ENCODE measurements at places on chromosomes 2 and 18. TPM values are rescaled to one million over a fixed set of nuclear protein-coding genes. Genes with fewer than 3 reads are reported as not detected.

DNA sequence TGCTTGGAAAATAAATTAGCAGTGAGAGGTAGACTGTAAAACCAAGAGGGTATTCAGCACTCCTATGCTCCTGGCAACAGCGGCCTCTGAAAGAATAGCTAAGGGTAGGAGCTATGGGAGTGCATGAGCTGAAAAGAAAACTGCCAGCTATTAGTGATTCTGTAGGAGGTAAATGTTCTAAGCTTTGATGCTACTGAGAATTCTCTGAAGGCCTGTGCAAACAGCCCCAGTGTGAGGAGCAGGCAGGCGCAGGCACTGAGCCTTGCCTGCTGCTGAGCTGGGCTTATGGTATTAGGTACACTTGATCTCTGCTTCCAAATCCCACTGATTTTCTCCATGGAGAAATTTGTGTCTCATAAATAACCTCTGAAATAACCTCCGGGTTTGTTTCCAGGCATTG is 86.7 kb downstream of the NYAP2 start:
- no peak for DNase-seq

DNA sequence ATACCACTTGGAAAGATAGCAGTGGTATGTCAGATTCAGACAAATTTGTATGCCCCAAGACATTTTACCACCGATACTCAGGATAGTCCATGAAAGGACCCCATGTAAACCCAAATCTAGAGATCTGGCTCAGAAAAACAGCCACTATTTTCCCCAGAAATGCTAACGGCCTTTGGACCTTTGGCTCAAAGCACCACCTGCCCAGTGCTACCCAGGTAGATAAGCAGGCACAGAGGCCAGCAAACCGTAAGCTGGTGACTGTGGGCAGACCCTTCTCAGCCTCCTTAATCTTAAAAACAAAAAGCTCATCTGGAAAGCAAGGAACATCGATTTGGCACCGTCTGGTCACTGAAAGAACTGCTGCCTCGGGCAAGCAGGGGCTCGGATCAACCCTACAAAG is 61.4 kb upstream of the GREB1L start:
- DNase-seq = no peak

- DNase-seq = no peak
Measured at GRCh38 chr18:33291539-33291938, 149.0 kb downstream of the CCDC178 start.

- DNase-seq = no peak
Measured at GRCh38 chr2:28071221-28071620, 180.7 kb downstream of the BABAM2 start.

GRCh38 chr18:4035521-4035920 is 419.6 kb downstream of the DLGAP1 start:
- DNase-seq = no peak

GRCh38 chr18:35619464-35619863 is 37.9 kb downstream of the GALNT1 start:
- DNase-seq = no peak

- DNase-seq = peak; percentile 60
Measured at GRCh38 chr2:128812183-128812940, 493.7 kb upstream of the HS6ST1 start.

DNA sequence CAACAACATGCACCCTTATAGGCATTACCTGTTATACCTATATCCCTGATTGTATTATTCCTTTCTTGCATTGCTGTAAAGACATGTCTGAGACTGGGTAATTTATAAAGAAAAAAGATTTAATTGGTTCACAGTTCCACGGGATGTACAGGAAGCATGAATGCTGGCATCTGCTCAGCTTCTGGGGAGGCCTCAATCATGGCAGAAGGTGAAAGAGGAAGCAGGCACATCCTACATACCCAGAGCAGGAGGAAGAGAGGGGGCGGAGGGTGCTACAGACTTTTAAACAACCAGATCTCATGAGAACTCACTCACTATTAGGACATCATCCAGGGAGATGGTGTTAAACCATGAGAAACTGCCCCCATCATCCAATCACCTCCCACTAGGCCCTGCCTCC is 191.7 kb upstream of the SPHKAP start:
- DNase-seq = no peak

GRCh38 chr2:4214444-4215205 is 511.2 kb downstream of the DCDC2C start:
- no peak for DNase-seq

GRCh38 chr18:79819968-79820351 is 22.2 kb downstream of the KCNG2 start:
- no peak for DNase-seq

- no peak for DNase-seq
Measured at GRCh38 chr2:67389286-67389685, 7.8 kb upstream of the ETAA1 start.

DNA sequence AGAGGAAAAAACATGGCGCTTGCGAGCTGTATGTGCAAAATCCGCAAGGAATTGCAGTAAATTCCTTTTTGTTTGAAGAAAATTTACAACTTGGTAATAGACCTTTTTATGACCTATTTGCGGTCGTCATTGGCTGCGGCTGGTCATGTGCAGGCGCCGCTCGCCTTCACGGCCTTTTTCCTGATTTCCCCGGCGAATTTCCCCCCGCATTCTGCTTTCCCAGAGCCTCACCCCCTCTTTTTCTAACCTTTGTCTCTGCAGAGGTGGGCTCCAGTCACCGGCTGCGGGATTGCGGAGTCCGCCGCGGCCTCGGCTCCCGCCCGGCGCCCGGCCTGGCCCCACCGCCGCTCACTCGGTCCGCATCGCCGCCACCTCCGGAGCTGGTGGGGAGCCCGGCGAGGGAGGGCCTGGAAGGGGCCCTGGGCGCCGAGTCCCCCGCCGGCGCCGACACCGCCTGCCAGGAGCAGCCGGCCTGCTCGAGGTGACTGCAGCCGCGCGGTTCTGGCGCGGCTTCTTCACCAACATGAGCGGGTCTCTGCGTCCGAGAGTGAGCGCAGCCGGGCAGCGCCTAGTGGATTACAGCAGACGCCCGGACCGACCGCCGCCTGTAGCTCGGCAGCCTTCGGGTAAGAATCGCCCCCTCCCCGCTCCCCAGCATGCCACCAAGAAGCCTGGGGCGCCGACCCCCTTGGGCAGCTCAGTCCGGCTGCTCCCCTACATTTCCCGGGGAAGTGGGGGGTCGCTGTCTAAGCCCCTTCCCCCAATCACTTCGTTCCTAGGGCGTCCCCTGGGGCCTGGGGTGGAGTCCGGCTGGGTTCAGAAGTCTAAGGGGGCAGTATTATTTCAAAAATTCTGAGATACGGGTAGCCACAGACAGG is 7.1 kb downstream of the HOXD8 start:
- DNase-seq = no peak

- DNase-seq = no peak
Measured at GRCh38 chr2:49940626-49941025, 786.3 kb upstream of the FSHR start.

GRCh38 chr2:64400733-64401528 is 53.0 kb upstream of the LGALSL start:
- peak; percentile 29 for DNase-seq

GRCh38 chr18:9437021-9437437 is 38.3 kb upstream of the RALBP1 start:
- DNase-seq = no peak

- DNase-seq = no peak
Measured at GRCh38 chr2:118832071-118832790, 15.2 kb downstream of the EN1 start.

DNA sequence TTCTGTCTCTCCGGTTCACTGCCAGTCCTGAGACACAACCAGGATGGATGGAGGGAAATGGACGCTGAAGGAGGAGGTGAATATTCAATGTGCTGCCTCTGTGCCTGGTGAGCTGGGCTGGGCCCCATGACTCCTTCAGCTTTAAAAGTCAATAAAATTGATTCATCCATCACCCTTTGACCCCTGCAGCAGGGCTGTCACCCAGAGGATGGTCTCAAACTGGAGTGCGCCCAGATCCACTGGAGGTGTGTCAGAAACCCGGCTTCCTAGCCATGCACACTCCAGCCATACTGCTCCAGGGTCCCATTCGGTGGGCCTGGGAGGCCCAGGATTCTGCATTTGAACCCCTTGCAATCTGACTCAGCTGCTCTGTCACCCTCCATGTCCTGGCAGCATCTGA is 94.1 kb upstream of the BOD1L2 start:
- peak; percentile 68 for DNase-seq

DNA sequence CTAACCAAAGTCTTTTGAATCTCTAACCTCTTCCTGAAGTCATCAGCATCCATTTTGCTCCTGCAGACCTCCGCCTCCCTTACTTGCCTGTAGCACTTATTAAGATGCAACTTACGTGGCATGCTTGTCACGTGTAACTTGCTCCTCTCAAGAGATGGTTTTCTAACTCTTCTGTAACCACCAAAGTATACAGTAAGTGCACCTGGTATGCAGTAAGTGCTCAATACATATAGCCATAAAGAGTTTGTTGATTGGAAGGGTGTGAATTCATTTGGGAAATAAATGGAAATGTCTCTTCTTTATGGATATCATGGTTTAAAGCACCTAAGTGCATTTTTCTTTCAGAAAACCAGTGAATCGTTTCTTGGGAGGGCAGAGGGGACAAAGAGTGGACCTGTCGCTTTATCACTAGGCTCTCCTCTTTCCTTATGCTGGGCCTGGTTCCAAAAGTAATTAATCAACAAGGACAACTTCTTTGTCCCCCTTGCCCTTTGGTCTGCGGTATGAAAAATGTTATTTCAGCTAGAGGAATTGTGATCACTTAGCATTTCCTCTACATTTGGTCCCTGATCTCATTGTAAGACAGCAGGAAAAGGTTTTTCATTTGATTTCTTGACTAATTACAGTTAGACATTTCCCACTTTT is 370.0 kb upstream of the SPRED2 start:
- no peak for DNase-seq

DNA sequence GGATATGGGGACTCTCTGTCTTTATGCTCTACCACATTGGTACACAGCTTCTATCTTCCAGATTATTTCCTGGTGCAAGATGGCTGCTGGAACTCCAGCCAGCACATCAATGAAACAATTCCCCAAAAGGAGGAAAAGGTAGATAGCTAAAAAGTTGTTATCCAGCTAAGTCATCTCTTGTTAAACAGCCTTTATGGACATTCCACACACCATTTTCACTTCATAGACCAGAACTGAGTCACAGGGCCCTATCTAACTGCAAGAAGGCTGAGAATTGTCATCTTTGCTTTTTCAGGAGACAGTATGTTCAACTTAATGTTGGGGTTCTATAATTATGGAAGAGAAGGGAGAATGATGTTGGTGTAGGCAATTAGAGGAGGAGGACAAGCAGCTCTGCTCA is 133.3 kb upstream of the NOSTRIN start:
- no peak for DNase-seq

Gene TUBA4B
- total RNA-seq = not detected

Gene EDAR
- total RNA-seq = 0.06 TPM

Gene RTN4
- total RNA-seq = 184 TPM

Gene AGXT
- 1,366 TPM for total RNA-seq

Gene CXCR1
- 0.74 TPM for total RNA-seq

Gene KCNG3
- not detected for total RNA-seq

Gene C2orf15
- 0.46 TPM for total RNA-seq

Gene ZNF521
- total RNA-seq = 2.6 TPM

Gene KCNK3
- 0.27 TPM for total RNA-seq

Gene CDCA7
- total RNA-seq = 0.31 TPM

Gene NAGK
- total RNA-seq = 44.7 TPM

Gene COL3A1
- 43.5 TPM for total RNA-seq

Gene ACADL
- total RNA-seq = 27.9 TPM
